ENCODE measurements at places on chromosomes 12 and 14. TPM values are rescaled to one million over a fixed set of nuclear protein-coding genes. Genes with fewer than 3 reads are reported as not detected.

KTN1 gene
- total RNA-seq: 122 TPM

GRCh38 chr14:74148705-74149104, 63.9 kb downstream of the LIN52 start:
- no peak for DNase-seq

- DNase-seq: no peak
Observed at GRCh38 chr12:96365604-96366380, 34.4 kb downstream of the CDK17 start.

- DNase-seq: no peak
Observed at GRCh38 chr14:55766071-55766470, 186.1 kb downstream of the KTN1 start.

DNA sequence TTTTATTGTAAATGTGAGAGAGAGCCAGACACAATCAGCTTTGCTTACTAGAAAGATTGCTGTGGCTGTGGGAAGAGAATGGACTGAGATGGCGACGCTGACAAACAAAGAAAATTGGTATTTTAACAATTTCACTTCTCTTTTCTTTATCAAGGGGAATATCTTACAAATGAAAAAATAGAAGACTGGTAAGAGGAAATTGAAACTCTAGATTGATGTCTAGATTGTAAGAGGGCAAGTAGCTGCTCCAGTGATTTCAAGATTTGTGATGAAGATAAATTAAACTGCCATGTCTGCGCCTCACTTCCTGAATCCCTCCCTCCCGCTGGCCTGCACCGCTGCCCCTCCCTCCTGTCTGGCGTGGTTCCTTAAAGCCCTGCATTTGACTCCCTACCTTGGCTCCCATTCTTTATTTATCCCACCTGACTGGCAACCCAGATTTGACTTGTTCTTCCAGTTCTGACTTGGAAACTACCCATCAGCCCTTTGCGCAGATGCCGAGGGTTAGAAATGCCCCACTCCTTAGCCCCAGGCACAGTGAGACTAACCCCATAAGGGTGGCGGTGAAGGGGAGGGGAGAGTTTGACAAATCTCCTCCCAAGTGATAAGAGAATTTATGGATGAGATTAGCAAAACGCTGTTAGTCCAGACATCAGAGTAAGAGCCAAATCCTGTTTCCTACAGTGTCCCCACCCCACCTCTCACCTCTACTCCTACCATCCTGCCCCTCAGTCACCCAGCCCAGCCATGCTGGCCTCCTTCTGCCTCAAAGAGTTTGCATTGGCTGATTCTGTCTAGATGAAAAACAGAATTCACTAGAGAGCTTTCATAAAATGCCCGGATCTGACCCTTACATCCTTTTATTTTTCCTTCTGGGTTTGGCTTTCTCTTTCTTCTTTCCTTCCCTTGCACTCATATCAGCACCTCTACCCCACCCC, 125.3 kb upstream of the ATF7IP start:
- no peak for DNase-seq

DNA sequence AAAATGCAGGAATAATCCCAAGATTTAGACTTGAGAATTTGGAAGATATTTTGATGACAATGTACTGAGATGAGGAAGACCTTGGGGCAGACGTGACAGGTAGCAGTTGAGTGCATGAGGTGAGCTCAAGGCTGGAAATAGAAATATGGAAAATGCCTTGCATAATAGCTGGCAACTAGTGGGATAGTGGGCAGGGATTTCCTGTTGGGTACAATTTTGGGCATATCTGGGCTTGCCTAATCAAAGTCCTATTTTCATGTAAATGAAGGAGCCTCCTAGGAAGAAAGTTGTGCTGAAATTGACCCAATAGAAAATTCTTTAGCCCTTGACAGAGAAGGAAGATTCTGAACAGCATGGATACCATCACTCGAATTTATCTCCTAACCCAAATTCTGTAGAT, 6.4 kb upstream of the GLIPR1 start:
- no peak for DNase-seq

DNA sequence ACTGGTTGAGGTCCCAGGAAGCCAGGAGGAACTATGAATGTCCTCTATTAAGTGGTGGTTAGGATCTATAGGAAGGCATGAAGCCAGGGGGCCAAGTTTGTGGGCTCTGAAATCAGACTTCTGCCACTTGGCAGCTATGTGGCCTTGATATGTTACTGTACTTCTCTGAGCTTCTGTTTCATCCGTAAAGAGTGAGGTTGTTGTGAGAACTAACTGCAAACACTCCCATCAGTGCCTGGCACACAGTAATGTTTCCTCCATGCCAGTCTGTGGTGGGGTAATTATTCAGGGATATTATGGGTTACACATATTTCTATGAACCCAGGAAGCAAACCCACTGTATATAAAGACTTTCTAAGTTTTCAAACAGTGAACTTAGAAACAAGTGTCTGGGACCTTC, 57.4 kb downstream of the PLXNC1 start:
- DNase-seq: no peak

Data from thoracic aorta (tissue), 2 donors.